ENCODE measurements at places on chromosomes 2 and 18.
A peak's percentile ranks its signal among the peaks of the same experiment; 100 is the strongest.

GRCh38 chr2:215405722-215406581 is 29.9 kb downstream of the FN1 start:
- no peak for DNase-seq

GRCh38 chr2:231047274-231047922 is 9.3 kb upstream of the PSMD1 start:
- DNase-seq = no peak

DNA sequence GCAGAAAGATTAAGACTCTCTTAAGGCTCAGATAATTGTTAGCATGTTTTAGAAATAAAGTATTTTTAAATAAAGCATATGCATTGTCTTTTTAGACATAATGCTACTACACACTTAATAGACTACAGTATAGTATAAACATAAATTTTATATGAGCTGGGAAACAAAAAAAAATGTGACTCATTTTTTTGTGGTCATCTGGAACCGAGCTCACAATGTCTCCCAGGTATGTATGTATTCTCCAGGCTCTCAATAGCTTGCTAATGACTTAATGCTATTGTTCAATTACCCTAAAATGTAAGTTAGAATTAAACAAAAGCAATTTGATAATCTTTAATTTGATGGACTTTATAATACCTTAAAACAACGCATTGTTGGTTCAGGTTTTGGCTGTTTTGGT is 167.2 kb downstream of the NUP35 start:
- no peak for DNase-seq

- peak; percentile 64 for DNase-seq
Observed at GRCh38 chr2:133138693-133139092, 429.6 kb downstream of the NCKAP5 start.

GRCh38 chr2:618005-618404 is 59.2 kb downstream of the TMEM18 start:
- DNase-seq = no peak

- DNase-seq = no peak
Observed at GRCh38 chr2:22579341-22579740, 805.6 kb upstream of the KLHL29 start.

- no peak for DNase-seq
Observed at GRCh38 chr2:204143216-204144014, 206.9 kb downstream of the ICOS start.

DNA sequence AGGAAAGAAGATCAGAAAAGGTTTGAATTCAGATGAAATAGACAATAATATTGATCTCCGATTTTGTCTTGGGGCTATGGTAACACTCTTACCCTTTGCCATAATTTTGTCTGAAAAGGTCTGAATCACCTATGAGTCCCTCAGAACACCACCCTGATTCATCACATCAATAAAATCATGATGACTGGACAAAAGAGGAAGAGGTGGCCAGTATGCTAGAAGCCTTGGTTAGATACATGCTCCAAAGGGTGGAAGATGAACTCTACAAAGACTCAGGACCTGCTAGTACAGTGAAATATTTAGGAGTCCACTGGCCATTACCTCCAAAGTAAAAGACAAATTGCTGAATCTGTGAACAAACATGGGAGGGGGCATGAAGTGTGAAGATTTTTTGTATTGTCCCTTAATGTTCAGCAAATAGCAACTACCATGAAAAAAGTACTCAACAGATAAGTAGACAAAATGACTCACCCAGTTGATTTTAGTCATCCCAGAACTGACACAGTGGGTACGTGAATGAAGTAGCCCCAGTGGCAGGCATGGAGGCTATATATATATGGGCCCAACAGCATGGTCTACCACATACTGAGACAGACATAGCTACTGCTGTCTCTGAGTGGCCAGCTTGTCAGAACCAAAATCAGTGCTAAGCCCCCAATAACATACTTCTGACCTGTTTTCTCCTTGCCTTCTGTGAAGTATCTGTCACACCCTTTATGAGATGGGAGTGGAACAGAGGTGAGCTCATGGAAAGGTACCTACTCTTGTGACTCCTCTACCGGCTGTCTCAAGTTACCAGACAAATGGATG is 36.5 kb upstream of the GLS start:
- DNase-seq = peak; percentile 95

GRCh38 chr18:25365242-25365641 is 13.3 kb upstream of the ZNF521 start:
- DNase-seq = no peak

GRCh38 chr2:37377187-37377532 is 32.7 kb downstream of the QPCT start:
- DNase-seq = peak; percentile 52

GRCh38 chr2:1413156-1413710 is at the start of gene TPO:
Gene TPO, plus strand, starts transcription at chr2:1413463. Its CDS starts 946 bp downstream, at chr2:1414409.
- DNase-seq = no peak

GRCh38 chr2:39080152-39080551 is 40.7 kb downstream of the SOS1 start:
- no peak for DNase-seq

- no peak for DNase-seq
Observed at GRCh38 chr18:48208432-48209140, 200.6 kb downstream of the ZBTB7C start.

DNA sequence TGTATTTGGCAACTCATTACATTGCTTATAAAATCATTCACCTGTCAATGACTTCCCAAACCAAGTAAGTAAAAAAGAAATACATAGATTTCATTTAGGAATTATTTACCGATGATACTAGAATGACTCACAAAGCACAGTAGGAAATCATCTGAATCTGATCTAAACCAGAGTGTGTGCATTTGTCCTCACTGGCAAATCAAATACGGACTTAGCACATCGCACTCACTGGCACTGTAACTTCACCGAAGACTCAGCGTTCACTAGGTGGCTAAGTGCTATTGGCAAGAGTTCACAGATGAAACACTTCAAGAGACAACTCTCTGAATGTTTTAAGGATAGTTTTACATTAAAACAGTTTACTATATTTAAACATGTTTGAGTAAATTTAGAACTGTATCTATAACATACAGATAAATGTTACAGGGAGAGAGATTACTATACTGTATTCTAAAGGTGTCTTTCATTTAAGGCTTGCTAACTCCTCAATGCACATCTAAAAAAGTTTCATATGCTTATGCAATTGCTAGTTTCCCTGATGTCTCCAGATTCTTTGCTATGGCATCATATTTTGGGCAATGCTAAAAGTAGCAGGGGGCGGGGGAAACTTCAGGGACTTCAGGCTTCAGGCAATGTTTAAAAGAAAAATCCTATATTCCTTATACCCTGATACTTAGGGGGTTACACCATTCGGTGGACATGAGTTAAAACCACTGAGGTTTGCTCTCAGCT is 48.8 kb downstream of the STK39 start:
- DNase-seq = peak; percentile 31

- peak; percentile 71 for DNase-seq
Observed at GRCh38 chr2:112156152-112156986, 18.2 kb downstream of the FBLN7 start.

DNA sequence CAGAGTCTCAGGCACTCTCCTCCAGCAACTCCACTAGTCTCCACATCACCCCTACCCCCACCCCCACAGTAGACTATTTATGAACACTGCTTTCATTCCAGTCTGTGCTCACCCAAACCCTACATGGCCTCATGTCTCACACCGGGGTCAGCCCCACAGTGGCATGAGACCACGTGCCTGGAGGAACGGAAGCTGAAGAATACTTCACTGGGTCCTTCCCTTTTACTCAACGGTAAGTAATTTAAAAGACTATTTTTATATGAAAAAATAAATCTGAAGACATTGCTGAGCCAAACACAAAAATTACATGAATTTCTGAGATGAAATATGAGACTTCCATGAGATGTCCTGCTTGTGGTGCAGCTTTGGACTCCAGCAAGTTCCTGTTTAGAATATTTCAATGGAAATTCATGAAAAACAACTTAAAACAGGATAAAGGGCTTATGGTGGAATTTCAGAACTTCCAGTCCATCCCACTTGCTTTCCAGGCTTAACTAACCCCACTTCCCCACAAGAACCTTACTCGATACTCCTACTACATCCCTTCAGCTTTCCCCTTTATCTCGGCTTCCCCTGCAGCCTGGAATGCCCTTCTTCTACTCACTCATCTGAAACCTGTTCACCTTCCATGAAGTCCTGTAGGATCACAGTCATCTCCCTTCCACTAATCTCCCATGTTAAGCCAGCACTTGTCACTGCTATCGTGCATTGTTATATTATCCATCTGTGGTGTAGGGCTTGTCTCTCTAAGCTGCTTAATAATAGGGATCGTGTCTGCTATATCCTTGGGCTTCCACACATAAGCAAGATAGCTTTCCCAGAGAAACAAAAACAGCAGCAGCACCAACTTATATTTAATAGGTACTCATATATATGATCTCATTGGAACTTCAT is 47.9 kb downstream of the SLC14A1 start:
- no peak for DNase-seq

DNA sequence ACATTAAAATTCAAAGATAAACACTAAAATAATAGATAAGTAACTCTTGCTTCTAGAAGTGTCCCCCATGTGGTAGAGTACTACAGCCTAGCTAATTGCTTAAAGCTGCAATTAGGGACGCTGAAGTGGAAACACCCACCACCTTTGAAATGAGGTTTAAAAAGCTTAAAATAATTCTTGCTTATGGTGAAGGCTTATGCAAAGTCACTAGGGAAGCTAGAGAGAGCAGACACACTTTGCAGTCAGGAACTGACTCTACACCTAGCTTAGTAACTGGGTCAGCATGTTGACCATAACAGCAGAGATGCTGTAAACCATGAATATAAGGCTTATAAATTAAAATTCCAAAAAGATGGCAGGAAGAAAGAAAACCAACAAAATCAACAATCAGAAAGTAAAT is 65.4 kb upstream of the DSG1 start:
- DNase-seq = no peak

GRCh38 chr2:64586883-64587481 is 62.9 kb downstream of the AFTPH start:
- DNase-seq = peak; percentile 64

DNA sequence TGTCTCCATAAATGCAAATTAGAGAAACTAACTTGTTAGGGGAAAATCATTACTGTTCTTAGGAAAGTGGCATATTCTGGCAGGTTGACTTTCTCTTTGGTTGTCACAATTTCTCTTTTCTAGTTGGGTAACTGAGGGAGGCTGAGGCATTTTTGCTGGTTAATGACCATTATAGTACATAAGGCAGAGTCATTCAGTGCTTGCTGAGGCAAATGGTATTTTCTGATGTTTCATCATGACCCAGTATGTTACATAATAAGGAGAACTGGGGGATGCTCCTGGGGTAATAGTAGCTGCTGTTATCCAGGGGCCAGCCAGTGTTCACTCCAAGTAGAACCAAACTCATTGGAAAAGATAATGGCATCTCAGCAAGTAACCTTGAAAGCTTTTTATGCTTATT is 62.3 kb downstream of the ITGA6 start:
- DNase-seq = no peak

GRCh38 chr2:176093145-176093897 is 800 bp downstream of the HOXD13 start:
- no peak for DNase-seq

- peak; percentile 7 for DNase-seq
Observed at GRCh38 chr2:156088587-156088986, 243.9 kb downstream of the NR4A2 start.

- DNase-seq = no peak
Observed at GRCh38 chr2:157367704-157368103, 42.1 kb upstream of the ERMN start.

DNA sequence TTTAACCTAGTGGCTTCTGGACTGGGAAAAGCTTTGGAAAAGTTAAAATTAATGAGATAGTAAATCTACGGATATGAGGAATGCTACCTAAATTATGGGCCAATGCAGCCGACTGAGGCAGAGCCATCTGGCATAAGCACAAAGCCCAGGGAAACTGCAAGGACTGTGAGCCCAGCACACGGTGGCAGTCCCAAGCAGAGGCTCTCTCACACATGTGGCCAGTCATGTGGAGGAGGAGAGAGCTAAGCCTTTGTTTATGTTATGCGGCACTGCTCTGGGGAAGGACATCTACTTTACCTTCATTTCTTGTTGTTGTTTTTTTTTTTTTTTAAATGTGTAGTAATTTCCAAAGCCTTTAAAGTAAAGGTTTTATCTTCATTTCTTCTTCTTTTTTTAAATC is 267.0 kb downstream of the STK39 start:
- DNase-seq = no peak

- DNase-seq = no peak
Observed at GRCh38 chr2:22326250-22326649, 1058.7 kb upstream of the KLHL29 start.

GRCh38 chr2:229137639-229138038 is 133.4 kb downstream of the PID1 start:
- DNase-seq = no peak

DNA sequence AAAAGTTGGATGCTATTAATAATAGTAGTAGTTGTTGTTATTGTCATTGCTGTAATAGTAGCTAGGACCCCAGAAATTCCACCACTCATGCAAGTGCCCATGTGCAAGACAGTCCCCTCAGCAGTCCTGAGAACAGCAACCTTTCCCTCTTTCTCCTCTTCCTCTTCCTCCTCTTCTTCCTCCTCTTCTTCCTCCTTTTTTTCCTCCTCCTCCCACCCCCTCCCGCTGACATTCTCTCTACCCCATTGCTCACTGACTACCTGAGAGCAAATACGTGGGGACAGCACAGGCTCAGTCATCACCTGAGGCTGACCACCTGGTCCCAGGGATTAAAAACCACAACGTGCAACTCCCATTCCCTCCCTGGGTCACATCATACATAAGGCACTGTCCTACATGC is 41.8 kb downstream of the SMAD7 start:
- no peak for DNase-seq

DNA sequence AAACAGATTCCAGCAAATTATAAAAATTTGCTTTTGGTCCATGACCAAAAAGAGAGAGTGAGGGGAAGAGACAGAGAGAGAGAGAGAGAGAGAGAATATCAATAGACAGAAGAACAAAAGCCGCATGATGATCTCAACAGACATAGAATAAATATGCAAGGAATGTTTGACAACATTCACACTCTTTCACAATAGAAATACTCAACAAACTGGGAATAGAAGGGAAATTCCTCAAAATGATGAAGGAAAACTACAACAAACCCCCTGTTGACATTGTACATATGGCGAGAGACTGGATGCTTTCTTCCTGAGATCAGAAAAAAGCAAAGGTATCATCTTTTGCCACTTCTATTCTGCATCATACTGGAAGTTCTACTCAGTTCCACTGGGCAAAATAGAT is 309.7 kb downstream of the RAD51AP2 start:
- DNase-seq = peak; percentile 50

DNA sequence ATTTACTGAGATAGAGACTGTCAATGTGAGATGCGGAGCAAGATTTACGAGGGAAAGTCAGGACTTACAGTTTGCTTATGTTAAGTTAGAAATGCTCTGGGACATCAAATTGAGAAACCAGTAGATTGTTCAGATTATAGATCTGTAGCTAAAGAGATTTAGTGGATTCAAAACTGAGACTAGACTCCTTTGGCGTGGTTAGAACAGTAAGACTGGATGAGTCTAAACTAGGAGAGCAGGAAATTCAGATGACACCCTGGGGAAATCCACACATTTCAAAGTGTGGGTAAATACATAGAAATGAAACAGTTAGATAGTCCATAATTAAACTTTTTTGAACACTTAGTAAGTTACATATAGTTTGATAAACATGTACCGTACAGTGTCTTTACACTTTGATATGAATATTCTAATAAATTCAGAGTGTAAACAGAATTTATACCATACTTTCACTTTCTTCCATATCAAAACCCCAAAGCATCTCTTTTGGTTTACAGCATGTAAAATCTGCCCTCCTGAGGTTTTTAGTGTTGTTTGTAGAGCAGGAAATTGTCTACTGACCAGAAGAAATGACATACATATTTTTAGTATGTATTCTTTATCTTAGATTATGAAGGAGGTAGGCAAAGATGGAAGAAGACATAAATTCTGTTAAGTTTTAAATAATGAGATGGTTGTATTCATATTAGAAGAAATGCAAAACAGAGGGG is 231.5 kb downstream of the NYAP2 start:
- DNase-seq = no peak

GRCh38 chr2:118221536-118222272 is 133.4 kb downstream of the INSIG2 start:
- peak; percentile 68 for DNase-seq
